ENCODE measurements at places on chromosomes 5 and 9.
A peak's percentile ranks its signal among the peaks of the same experiment; 100 is the strongest.

GRCh38 chr5:37248970-37249814 lies at the start of gene CPLANE1:
Gene CPLANE1 (minus strand): TSS chr5:37249376. CDS start chr5:37247698, 1,678 bp downstream.
- H3K27me3 ChIP-seq = no peaks in the 10 kb centered on the region
- H3K4me3 ChIP-seq = peak within 1 kb of the TSS; percentile 88
- peaks cover 2% of the 10 kb centered on the region for H3K36me3 ChIP-seq
- peak within 1 kb of the TSS; percentile 71 for H3K27ac ChIP-seq
- H3K4me1 ChIP-seq = peaks cover 12% of the 10 kb centered on the region
- DNase-seq = peak; percentile 51

- no peak overlapping the region for H3K27ac ChIP-seq
- DNase-seq = no peak
- H3K4me3 ChIP-seq = no peak overlapping the region
- no peaks in the 10 kb centered on the region for H3K4me1 ChIP-seq
- peaks cover 3% of the 10 kb centered on the region for H3K27me3 ChIP-seq
- no peaks in the 10 kb centered on the region for H3K36me3 ChIP-seq
Measured at GRCh38 chr9:4175846-4176245, 124.0 kb downstream of the GLIS3 start.

- DNase-seq = no peak
- peaks cover 13% of the 10 kb centered on the region for H3K27me3 ChIP-seq
- H3K4me1 ChIP-seq = no peaks in the 10 kb centered on the region
- no peak overlapping the region for H3K4me3 ChIP-seq
- H3K27ac ChIP-seq = no peak overlapping the region
- H3K36me3 ChIP-seq = no peaks in the 10 kb centered on the region
Measured at GRCh38 chr5:96248131-96248530, 184.9 kb downstream of the PCSK1 start.

- H3K27ac ChIP-seq = no peak overlapping the region
- no peaks in the 10 kb centered on the region for H3K36me3 ChIP-seq
- no peak overlapping the region for H3K4me3 ChIP-seq
Measured at GRCh38 chr5:99023330-99023729, 94.5 kb upstream of the CHD1 start.

GRCh38 chr5:139246394-139246793 lies 47.1 kb upstream of the MATR3 start:
- peak overlapping the region; percentile 83 for H3K27ac ChIP-seq
- DNase-seq = peak; percentile 8
- H3K36me3 ChIP-seq = no peaks in the 10 kb centered on the region
- peaks cover 3% of the 10 kb centered on the region for H3K27me3 ChIP-seq

DNA sequence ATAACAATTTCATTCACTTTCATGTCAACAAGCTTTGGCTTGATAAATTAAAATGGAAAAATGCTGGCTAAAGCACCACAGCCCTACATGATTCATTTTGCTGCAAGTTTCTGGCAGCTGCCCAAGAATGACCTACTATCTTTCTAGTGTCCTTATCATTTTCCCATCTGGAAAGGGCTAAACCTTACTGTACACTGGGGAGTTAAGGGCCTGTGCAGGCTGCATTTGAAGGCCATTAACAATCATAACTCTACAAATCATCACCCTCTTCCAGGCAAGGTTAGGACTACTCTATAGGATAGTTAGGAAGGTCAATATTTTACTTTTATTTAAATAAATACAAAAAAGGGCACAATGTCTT lies 579.7 kb upstream of the ZNF608 start:
- H3K27ac ChIP-seq = no peak overlapping the region
- no peaks in the 10 kb centered on the region for H3K4me1 ChIP-seq
- no peak overlapping the region for H3K4me3 ChIP-seq
- DNase-seq = no peak

DNA sequence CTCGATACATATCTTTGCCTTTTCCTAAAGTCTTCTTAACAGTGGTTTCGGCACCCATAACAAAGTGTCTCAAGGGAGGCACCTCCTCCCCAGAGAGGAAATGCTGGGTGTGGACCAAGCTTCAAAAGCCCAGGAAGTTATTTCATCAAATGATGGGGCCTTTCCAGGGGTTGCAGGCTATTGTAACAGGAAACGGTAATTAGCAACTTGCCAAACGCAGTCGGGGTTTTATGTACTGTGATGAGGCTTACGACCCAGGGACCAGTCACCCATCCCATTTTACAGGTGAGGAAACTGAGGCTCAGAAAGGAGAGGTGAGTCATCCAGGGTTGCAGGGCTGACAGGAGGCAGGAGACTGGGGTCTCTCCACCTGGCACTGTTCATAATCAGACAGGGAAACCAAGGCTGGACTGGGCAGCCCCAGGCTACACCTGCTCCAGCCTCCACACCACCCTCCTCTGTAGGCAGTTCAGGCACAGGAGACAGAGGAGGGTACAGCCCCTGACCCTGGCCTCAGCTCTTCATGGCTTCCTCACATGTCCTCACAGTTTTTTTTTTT lies 30.0 kb upstream of the SUSD3 start:
- H3K27me3 ChIP-seq = no peaks in the 10 kb centered on the region
- H3K4me1 ChIP-seq = peaks cover 56% of the 10 kb centered on the region
- DNase-seq = peak; percentile 69
- peak overlapping the region; percentile 67 for H3K4me3 ChIP-seq
- H3K36me3 ChIP-seq = peaks cover 45% of the 10 kb centered on the region
- peak overlapping the region; percentile 87 for H3K27ac ChIP-seq

DNA sequence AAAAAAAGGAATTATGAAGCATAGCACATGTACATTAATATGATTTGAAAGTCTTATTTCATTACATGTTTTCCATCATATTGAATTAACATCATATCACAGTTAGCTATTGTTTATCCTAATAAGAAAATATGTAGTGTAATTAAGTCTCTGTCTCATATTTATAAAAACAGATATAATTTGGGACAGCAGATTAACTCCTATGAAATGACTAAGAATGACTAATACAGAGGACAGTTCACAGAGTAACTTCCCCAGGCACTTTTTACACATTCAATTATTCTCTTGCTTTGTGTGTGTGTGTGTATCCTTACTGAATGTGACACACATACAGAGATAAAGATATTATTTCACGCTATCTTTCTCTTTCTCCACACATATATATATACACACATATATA lies 2400.9 kb upstream of the C9orf72 start:
- H3K27me3 ChIP-seq = no peaks in the 10 kb centered on the region
- H3K36me3 ChIP-seq = no peaks in the 10 kb centered on the region
- no peak for DNase-seq

DNA sequence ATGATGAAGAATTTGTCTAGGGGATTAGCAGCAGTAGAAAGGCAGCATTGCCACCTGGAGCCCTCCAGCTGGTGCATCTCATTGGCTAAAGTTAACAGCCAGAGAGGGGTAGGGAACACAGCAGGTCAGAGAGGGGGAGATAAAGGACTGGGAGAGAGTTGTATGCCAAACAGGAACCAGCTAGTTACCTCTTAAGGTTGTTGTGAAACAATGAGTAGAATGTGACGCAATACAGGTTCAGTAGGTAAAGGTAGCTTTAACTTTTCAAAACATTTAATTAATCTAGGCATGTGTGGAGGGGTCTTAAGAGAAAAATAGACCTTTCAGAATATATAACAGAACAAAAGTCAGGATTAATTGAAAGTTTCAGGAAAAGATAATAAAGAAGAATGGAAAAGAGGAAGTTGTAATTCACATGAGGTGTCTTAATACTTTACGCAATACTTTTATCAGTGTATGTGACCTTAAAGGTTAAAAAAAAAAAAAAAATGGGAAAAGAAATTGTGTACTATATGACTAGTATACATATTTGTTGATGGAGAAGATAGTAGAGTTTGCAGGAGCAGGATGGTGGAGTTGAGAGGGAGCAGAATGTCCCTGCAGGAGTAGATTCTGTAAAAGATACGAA lies 14.3 kb downstream of the FBXO38 start:
- H3K27ac ChIP-seq = no peak overlapping the region
- DNase-seq = no peak
- no peaks in the 10 kb centered on the region for H3K27me3 ChIP-seq
- H3K4me3 ChIP-seq = no peak overlapping the region
- H3K4me1 ChIP-seq = peaks cover 52% of the 10 kb centered on the region

DNA sequence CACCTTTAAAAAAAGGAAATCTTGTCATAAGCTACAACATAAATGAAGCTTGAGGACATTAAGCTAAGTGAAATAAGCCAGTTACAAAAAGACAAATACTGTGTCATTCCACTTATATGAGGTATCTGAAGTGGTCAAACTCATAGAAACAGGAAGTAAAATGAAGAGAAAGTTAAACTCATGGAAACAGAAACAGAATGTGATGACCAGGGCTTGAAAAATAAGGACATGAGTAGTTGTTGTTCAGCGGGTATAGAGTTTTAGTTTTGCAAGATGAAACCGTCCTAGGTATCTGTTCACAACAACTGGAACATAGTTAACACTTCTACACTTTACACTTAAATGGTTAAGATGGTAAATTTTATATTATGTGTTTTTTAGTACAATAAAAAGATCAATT lies 47.8 kb upstream of the SLC1A3 start:
- no peak overlapping the region for H3K27ac ChIP-seq
- no peaks in the 10 kb centered on the region for H3K27me3 ChIP-seq
- H3K36me3 ChIP-seq = no peaks in the 10 kb centered on the region
- DNase-seq = no peak
- no peak overlapping the region for H3K4me3 ChIP-seq

GRCh38 chr9:108973895-108974294 lies 39.4 kb downstream of the CTNNAL1 start:
- H3K4me1 ChIP-seq = peaks cover 8% of the 10 kb centered on the region
- H3K4me3 ChIP-seq = no peak overlapping the region
- H3K27ac ChIP-seq = no peak overlapping the region
- no peaks in the 10 kb centered on the region for H3K27me3 ChIP-seq
- DNase-seq = no peak

- H3K36me3 ChIP-seq = no peaks in the 10 kb centered on the region
- DNase-seq = no peak
- no peaks in the 10 kb centered on the region for H3K4me1 ChIP-seq
- no peak overlapping the region for H3K4me3 ChIP-seq
Measured at GRCh38 chr5:10111571-10111970, 138.1 kb downstream of the ATPSCKMT start.

DNA sequence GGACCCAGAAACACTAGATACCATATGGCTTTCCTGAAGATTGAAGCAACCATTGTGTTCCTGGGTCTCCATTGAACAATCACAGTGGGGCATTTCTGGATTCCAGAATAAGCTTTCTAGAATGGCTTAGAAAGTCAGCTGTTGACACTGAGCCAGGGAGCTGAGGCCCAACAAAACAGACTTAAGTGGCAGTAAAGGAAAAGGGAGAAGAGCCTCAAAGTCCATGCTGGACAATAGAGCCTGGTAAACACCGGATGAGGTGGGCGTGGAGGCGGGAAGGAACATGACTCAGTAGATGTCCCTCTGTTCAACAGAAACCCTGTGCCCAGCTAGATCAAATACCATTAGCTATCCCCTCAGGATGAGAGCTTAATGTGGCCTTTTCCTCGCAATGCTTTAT lies 14.8 kb downstream of the SPARC start:
- no peak overlapping the region for H3K27ac ChIP-seq
- no peak for DNase-seq
- H3K27me3 ChIP-seq = peaks cover 7% of the 10 kb centered on the region
- H3K4me3 ChIP-seq = no peak overlapping the region
- H3K4me1 ChIP-seq = peaks cover 8% of the 10 kb centered on the region

- no peaks in the 10 kb centered on the region for H3K36me3 ChIP-seq
- peak overlapping the region; percentile 6 for H3K4me3 ChIP-seq
- H3K27ac ChIP-seq = peak overlapping the region; percentile 6
- peaks cover 10% of the 10 kb centered on the region for H3K27me3 ChIP-seq
Measured at GRCh38 chr9:78210841-78211301, 25.0 kb upstream of the CEP78 start.

DNA sequence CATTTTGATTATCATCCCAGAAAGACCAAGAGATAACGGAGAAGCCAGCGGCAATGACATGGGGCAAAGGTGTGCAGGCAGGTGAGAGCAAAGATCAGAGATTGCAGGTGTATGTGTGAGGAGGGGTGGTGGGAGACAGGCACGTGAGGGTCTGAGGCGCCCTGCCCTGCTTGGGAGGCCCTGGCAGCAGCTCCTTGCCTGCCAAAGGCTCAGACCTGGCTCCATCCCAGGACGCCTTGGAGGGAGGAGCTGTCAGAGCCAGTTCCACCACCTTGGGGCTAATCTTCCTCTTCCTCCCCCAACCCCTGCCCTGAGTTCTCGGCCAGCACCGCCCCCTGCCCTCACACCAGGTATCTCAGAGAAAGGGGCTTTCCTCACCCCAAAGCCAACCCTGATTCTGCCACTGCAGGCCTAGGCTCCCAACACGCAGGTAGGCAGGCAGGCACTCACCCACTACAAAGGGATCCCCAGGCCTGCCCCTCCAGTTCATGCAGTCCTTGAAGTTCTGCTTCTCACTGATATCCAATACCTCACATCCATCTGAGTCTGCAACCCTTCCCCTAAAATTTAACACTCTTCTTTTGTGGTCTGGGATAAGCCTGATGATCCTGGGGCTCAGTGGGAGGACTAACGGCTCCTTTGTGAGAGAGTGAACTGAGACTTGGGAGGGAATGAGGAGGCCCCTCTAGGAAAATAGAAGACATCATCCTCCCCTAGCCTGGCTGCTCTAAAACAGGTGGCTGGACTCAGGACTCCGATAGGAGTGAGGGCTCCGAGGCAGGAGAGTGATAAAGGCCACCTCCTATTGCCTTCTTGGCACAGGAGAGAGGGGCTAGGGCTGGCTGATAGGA lies 1.8 kb downstream of the AQP3 start:
- no peaks in the 10 kb centered on the region for H3K27me3 ChIP-seq
- H3K4me3 ChIP-seq = peak overlapping the region; percentile 93
- peak overlapping the region; percentile 90 for H3K27ac ChIP-seq
- no peak for DNase-seq
- peaks cover 17% of the 10 kb centered on the region for H3K36me3 ChIP-seq

DNA sequence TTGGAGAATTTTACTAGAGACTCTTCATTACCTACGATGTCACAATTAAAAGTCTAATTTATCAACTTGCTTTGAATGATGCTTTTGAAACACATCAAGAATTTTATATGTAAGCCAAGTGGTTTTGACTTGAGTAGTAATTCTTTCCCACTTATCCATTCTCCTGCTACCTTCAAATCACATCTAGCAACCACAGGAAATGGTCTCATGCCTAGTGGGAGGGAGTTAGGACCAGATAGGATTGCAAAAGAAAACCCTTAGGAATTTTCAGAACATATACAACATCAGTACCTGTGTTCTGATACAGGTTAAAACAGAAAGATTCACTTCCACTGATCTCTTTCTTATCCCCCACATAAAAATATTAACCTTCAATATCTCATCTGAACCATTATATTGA lies 260.4 kb downstream of the CWC27 start:
- no peak overlapping the region for H3K27ac ChIP-seq
- H3K27me3 ChIP-seq = no peaks in the 10 kb centered on the region
- peaks cover 1% of the 10 kb centered on the region for H3K36me3 ChIP-seq
- no peak overlapping the region for H3K4me3 ChIP-seq
- H3K4me1 ChIP-seq = peaks cover 14% of the 10 kb centered on the region
